ENCODE measurements at places on chromosomes 3 and 15.

DNA sequence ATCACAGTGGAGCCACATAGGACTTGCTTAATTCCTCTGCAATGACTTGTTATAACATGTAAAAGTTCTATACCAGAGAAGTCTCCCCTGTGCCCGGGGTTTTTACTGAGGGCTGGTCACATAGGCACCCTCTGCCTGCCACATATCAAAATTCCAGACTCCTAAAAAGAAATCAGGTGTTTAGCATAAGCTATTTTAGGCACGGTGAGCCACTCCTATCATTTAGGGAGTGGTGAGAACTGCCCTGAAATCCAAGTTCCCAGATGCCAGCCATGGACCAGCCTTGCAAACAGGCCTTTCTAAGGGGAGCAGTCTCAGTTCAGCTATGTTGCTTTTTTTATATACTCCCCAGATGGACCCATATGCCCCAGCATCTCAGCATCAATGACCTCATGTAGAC lies 130.3 kb downstream of the THSD4 start:
- no peak for DNase-seq

GRCh38 chr3:101879102-101879501 lies 29.8 kb downstream of the NFKBIZ start:
- DNase-seq, result no peak

DNA sequence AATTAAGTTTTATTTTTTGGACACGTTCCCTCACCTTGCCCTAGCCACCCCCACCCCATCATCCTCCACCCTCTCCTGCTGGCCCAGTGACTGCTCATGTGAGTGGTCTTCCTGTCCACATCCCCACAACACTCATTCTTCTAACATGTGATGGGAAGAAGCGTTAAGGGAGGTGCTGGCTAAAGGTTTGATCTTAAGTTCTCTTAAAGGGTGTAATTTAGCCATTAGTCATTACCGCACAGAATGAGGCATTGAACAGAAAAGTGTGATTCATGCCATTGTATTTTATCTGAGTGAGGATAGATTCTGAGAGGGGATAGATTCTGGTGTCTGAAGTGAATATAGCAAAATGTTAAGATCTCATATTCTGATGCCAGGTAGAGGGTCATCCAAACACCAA lies 272.9 kb upstream of the TPM1 start:
- no peak for DNase-seq

- DNase-seq, result peak; percentile 14
These were observed 832 bp downstream of the TGFBR2 start for GRCh38 chr3:30607032-30607833.

DNA sequence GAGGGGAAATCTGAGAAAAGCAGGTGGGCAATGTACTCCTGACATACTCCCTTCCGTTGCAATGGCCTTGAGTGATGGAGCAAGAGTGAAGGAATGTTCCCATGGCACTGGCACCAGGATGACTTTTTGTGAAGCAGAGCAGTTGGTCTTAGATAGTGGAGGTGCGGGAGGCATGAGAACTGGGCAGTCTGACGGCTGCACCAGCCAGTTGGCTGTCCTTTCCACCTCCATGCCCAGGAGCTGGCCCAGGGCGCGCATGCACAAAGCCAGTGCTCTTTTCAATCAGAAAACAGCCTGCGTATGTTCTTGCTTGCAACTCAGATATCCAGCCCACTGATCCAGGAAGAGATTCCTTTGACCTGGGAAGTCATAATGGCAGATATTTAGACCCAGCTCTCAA lies 136.8 kb downstream of the PGPEP1L start:
- DNase-seq, result no peak

DNA sequence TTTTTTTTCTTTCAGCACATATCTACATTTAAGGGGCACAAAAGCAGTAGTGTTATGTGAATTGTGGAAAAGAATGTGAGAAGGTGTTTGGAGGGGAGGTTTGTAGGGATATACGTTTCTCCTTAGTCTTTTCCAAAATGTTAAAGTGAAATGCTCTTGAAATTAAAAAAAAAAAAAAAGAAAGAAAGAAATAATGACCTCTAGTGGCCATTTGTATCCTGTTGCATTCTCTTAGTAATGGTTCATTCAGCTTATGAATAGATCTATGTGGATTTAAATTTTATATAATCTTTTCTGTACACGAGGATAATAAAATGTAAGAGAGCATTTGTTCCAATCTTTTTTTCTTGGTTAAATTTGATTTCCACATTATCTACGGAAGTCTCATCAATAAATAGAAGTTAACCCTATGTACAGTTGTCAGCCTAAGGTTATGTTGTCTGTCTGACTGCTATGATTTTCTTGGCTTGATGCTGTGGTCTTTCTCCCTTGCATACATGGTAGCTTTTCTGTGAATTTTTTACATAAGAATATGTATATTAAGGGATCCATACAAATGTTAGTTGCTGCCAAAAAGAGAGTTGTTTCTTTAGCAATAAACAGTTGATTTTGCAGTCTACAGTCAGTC lies 1.7 kb downstream of the P2RY13 start:
- DNase-seq, result no peak

- no peak for DNase-seq
These were observed 165.9 kb downstream of the STAC start for GRCh38 chr3:36546226-36546625.

DNA sequence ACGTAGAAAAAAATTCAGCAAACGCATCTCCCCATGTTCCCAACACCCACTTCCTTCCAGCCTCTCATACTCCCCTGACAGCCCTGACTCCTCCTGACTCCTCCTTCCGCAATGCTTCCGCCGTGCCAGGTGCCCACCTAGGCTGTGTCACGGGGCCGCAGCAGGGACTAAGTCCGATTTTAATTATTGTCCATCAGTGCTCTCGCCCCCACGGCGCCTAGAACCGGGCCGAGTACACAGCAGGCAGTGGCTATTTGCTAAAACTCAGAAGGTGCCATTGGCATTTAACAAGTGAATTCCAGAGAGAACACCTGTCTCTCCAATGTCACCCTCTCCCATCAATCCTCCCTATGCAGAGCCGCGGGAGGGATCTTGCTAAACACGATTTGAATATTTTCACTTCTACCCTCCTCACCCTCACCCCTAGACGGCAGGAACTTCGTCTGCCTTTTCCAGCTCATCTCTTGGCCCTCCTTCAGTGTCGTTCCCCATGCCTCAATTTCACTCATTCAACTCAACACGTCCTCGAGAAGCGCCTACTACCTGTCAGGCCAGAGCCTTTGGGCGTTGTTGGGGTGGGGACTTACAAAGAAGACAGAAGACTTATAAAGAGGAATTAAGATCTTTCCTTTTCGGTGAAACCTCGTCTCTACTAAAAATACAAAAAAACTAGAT lies 11.5 kb upstream of the SHF start:
- peak; percentile 52 for DNase-seq

DNA sequence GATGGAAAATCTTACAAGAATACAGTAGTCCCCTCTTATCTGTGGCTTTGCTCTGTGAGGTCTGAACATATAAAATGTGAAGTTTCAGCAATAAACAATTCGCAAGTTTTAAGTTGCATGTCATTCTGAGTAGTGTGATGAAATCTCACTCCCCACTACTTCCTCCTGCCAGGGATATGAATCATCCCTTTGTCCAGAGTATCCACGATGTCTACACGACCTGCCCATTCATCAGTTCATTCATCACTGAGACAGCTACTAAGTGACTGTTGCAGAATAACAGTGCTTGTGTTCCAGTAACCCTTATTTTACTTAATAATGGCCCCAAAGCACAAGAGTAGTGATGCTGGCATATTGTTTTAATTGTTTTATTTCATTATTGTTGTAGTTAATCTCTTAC lies 489.2 kb upstream of the UBE2E2 start:
- DNase-seq, result no peak

DNA sequence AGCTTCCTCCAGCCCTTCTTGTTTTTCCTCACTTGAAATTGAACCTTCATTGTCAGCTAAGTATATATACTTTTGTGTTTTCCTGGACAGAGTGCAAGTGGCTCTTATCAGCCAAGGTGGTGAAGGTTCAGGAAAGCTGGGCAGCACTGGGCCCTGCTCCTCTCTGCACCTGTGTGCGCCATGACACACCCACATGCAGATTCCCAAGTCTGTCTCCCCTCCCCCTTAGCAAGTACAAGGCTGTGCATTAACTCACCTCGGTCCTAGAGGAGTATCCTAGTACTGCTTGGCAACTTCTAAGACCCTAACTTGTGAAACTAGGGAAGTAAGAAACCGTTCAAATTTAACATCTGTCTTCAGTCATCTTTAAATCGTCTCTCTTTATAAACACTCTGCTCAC lies 85.8 kb downstream of the SLC49A4 start:
- DNase-seq, result no peak

GRCh38 chr15:101805605-101806345 lies 2.5 kb downstream of the OR4F6 start:
- DNase-seq, result no peak

DNA sequence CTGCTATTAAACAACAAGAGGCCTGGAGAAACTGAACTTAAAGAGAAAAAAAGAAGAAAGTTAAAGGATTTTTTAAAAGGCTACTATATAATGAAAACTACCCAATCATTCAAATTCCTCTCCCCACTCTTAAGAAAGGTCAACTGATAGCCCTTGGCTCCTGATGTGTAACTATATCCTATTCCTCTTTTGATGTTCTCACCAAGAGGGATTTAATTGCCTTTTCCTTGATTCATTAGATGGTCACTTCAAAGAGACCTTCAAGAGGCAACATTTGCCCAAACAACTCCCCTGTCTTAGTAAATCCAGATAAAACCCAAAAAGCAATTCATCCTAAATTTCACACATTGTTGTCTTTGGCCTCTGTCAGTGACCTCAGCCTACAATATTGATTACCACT lies 86.0 kb downstream of the FMN1 start:
- no peak for DNase-seq

DNA sequence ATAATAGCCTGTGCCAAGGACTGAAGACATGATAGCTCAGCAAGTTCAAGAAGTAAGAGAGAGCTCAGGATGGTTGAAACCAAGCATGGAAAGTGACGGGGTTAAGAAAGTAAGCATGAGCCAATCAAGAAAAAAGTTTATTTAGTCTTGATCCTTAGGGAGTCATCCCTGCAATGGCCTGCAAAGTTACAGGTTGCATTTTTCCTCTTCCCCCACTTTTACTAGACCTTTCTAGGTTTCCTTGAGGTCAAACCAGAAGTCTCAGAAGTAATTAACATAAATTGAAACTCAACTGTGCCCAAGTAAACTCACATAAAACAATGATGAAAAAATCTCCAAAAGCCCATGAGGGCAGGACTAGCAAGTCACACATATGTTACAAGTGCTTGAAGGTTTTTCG lies 250.9 kb downstream of the MAGI1 start:
- DNase-seq, result no peak

- no peak for DNase-seq
These were observed 60.9 kb downstream of the STRIT1 start for GRCh38 chr3:155232605-155233004.

GRCh38 chr15:73997986-73998385 lies 3.5 kb downstream of the PML start:
- no peak for DNase-seq

- DNase-seq, result no peak
These were observed 21.0 kb upstream of the EID1 start for GRCh38 chr15:48856942-48857341.

GRCh38 chr15:100468285-100468684 lies 60.5 kb downstream of the CERS3 start:
- no peak for DNase-seq

DNA sequence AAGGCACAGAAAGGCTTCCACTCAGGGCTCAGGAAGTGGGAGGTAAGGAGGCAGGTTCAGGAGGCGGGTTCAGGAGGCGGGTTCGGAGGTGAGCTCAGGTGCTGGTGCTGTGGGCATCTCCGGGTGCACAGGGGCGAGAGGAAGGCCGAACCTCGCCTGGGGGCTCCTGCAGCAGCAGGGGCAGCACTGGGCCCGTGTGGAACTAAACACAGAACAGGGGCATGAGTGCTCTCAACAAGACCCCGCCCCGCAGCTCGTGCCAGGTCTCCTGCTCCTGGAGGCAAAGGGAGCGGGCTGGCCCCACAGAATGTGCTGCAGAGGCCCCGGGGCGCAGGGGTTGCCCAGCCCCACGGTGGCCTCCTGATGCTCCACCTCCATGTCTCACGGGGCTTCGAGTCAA lies 13.7 kb downstream of the ZDHHC19 start:
- DNase-seq, result no peak

- DNase-seq, result peak; percentile 80
These were observed 148.9 kb downstream of the DNAJB8 start for GRCh38 chr3:128317698-128318231.

GRCh38 chr3:22621205-22621809 lies 581.8 kb upstream of the UBE2E2 start:
- no peak for DNase-seq

GRCh38 chr15:100717596-100717995 lies 115.2 kb downstream of the ASB7 start:
- no peak for DNase-seq

DNA sequence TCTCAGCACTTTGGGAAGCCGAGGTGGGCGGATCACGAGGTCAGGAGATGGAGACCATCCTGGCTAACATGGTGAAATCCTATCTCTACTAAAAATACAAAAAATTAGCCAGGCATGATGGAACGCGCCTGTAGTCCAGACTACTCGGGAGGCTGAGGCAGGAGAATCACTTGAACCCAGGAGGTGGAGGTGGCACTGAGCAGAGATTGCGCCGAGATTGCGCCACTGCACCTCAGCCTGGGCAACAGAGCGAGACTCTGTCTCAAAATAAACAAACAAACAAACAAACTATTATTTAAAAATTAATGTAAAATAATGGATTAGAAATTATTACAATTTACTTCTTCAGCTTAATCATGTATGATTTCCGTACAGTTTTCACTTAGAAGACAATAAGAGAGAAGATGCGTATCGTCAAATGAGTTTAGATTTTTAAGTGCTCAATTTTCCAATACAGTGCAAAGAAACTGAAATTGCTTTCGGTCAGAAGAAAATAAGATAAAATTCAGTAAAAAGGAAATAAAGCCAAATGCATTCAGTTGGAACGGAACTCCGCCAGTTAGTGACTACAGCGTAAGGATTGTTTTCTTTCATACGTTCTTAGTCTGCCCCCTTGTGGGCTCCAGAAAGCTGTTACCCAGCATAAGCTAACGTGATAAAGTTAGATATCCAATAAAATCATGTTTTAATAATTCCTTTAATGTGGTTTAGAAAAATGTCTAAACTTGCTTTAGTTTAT lies 24.8 kb downstream of the AADAC start:
- peak; percentile 83 for DNase-seq

- DNase-seq, result no peak
These were observed 137.1 kb downstream of the CD47 start for GRCh38 chr3:107953722-107954121.

DNA sequence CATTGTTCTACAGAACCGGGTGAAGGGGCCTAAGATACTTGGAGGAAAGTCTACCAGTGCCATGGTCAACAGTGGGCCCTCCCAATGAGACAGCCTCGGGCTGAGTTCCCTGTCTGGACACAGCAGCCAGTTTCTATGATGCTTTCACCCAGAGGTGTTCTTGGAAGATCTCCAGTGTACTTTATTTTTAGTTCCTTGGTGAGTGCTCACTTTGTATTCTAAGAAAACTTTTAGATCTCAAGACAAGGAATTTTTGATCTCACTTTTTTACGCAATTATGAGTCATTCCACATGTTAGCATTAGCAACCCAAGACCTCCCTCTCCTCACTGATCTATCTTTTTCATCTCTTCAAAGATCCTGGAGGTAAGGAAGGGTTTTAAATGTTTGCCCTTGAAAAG lies 287.7 kb downstream of the RORA start:
- no peak for DNase-seq
